ENCODE measurements at places on chromosomes 1 and 21.

- no peak for DNase-seq
These were observed 69.7 kb downstream of the CD46 start for GRCh38 chr1:207821464-207822045.

DNA sequence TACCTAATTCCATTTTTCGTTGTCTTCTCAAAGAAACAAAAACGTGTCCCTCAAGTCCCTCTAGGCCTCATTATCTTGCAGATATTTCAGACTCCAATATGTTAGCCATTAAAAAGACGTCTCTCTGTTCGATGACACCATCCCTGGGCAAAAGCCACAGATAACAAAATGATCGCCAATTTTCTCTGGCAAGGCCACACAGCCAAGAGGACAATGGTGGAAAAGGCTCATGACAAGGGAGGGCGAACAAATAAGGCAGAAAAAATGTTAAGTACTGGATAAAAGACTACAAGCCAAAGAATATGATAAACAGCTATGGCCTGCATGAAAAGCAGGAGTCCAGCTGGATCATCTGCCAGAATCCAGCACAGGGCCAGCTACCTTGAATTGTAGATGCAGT is 82.9 kb downstream of the TBX15 start:
- no peak for DNase-seq

- DNase-seq: no peak
These were observed 3.7 kb downstream of the PADI6 start for GRCh38 chr1:17375651-17376050.

- no peak for DNase-seq
These were observed 363.8 kb downstream of the PTPRC start for GRCh38 chr1:199002661-199003060.

GRCh38 chr1:38677311-38677710 is 182.3 kb downstream of the RRAGC start:
- no peak for DNase-seq

DNA sequence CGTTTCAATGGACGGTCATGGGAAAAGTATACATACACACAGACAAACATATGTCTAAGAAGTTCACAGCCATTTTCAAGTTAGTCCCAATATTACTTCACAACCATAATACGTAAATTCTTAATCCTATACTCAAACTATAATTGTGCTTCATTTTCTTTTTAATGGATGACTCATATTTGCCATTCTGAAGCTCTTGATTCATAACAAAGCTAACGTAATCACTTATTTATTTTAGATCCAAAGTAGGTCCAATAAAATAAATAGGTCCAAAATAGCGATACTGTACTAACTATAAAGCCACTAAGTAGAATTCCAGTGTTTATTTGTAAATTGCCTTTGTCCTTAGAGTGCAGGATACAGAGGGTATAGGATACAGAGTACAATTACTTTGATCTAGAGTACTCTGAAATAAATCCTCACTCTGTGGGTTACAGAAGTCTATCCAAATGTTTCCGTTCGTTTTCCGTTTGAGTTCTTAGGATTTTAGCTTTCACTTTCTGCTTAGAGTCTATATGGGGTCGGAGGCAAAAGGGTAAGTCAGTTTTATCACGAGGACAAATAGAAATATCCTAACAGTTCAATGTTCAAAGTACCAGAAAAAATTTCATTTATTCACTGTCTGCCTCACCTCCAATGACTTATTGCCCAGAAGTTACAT is 8.8 kb upstream of the C1orf115 start:
- no peak for DNase-seq

GRCh38 chr21:31405604-31406003 is 61.5 kb upstream of the TIAM1 start:
- DNase-seq: no peak

GRCh38 chr1:205048382-205048781 is 5.4 kb downstream of the CNTN2 start:
- DNase-seq: no peak

DNA sequence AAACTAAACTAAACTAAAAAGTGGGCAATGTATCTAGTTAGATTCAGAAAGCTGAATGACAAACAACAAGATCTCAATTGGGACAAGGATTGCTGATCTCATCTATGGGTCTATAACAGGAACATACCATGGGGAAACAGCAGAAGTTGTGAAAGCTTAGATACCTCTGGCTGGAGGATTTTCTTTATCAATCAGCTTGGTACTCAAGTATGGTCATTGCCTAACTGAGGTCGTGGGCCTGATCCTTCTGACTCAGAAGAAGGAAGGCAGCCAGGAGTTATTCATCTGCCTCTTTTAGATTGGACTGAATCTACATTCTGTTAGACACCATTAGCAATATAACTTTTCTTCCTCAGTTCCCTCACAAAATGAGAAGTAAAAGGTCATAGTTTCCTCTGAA is 39.7 kb downstream of the DNTTIP2 start:
- DNase-seq: no peak

GRCh38 chr1:112704391-112704933 is 2.5 kb downstream of the RHOC start:
- DNase-seq: no peak
